ENCODE measurements at places on chromosomes 6 and 20.
A peak's percentile ranks its signal among the peaks of the same experiment; 100 is the strongest.

DNA sequence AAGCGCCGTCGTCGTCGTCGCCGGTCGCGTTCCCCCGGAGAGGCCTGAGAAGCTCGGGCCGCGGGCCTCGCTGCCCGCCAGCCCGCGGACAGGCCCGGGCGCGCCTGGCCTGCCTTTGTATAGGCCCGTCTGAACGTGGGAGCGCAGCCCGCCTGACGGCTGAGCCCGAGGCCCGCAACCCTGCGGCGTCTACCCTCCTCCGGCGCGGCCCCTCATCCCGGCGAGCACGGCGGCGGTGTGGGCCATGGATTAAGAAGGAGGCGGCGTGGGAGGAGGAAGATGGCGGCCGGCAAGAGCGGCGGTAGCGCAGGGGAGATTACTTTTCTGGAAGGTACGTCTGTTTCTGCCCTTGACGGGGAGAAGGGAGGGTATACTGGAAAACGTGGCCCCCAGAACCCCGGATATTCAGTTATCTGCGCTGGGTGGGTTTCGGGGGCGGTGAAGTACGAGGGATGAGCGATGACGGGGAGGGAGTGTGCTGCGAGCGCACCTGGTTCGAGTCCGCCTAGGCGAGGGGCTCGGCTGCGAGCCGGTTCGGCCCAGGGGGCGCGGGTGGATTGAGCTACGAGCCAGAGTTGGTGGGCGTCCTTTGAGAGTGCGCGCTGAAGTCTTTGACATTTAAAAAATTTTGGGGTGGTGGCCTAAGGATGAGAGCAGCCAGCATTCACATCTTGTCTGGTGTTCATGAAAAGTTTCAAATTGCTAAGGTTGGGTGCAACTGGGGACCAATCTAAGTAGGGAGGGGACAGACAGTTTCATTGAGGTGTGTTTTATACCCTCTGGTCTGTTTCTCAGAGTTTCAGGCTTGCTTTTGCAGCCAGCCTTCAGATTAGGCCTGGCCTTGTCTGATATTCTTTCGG lies 796 bp downstream of the SENP6 start:
- DNase-seq = peak; percentile 48

- no peak for DNase-seq
These were observed 53.8 kb upstream of the SUPT3H start for GRCh38 chr6:45431317-45432065.

DNA sequence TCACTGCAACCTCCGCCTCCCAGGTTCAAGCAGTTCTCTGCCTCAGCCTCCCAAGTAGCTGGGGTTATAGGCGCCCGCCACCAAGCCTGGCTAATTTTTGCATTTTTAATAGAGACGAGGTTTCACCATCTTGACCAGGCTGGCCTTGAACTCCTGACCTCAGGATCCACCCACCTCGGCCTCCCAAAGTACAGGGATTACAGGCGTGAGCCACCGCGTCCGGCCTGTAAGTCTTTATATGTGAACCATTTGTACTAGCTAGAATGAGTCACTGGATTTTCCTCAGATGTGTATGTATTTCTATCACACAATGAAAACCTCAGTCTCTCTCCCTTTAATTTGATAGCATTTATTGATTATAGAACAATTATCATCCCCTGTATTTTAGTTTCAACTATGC lies 34.0 kb downstream of the ITCH start:
- DNase-seq = no peak

- peak; percentile 67 for DNase-seq
These were observed 131.6 kb upstream of the TOP1 start for GRCh38 chr20:40896814-40897700.

DNA sequence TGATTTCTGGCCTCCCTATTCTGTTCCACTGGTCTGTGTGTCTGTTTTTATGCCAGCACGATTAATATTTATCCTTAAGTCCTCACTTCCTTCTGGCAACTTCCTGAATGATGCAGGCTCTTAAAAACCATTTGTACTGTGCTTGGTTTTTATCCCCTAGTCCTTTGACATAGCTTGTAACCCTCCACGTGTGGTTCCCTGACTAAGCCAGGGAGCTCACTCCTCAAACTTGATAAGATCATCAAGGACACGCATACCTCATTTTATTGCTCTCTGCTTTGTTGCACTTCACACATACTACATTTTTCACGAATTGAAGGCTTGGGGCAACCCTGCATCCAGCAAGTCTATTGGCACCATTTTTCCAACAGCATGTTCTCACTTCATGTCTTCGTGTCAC lies 166.4 kb upstream of the UST start:
- DNase-seq = no peak

DNA sequence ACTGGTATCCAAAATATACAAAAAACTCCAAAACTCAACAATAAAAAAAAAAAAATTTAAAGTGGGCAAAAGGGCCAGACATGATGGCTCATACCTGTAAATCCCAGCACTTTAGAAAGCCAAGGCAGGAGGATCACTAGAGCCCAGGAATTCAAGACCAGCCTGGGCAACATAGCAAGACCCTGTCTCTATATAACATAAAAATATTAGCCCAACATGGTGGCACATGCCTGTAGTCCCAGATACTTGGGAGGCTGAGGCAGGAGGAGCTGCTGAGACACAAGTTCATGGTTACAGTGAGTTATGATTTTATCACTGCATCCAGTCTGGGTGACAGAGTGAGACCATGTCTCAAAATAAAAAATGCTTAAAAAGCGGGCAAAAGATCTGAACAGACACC lies 121.0 kb upstream of the BEND6 start:
- no peak for DNase-seq

DNA sequence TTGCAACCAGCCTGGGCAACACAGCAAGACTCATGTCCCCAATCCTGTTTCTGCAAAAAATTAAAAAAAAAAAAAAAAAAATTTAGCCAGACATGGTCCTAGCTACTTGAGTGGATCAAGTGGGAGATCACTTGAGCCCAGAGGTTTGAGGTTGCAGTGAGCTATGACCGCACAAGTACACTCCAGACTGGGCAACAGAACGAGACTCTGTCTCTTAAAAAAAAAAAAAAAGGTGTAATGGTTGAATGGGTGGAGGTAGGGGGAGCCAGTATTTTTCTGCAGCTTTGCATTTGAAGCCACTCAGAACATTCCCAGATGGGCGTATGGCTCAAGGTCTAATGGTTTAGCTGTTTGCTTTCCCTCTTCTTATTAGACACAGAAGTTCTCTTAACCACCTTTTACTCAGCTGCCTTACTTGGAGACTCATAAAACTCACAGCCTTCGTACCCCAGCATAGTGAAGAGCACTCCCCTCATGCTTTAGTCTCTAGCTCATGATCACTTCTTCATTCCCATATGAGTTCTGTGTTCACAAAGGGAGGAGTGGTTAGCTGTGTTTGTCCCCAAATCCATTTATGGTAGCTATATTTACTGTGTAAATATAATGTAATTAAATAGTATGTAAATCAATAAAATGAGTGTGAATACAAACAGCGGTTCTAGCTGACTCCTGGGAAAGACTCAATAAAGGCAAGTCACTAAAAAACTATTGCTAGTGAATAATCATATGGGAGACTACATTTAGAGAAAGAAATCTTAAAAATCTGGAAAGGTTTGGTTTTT lies 9.0 kb downstream of the FKBP1A start:
- DNase-seq = no peak

DNA sequence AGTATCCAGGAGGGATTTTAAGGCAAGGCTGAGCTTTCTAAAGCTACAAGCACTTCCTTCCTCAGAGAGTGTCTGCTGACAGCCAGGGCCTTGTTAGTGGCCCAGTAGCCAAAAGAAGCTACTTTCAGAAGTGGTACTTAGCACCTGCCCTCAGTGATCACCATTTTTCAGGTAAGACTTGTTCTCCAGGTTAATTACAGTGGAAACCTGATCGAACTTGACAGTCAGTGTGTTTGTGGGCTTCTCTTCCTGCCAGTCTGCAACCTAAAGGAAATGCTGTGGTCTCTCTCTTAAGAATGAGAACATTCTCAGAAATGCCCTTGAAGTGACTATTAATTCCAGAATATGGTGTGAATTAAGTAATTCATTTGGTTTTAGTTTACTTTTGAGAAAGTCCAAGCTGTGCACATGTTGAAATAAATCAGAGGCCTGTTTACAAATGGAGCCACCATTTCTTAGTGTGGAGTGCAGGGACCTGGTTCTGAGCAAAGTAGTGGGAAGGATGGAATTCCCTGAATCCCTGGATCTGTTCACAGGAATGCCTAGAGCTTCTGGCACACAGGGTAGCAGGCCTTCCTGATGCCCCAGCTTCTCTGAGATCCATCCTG lies 185.3 kb upstream of the AGPAT4 start:
- DNase-seq = peak; percentile 64

GRCh38 chr6:129678463-129678862 lies 31.5 kb downstream of the ARHGAP18 start:
- DNase-seq = no peak

- no peak for DNase-seq
These were observed 72.1 kb downstream of the TRAM2 start for GRCh38 chr6:52504782-52505136.

DNA sequence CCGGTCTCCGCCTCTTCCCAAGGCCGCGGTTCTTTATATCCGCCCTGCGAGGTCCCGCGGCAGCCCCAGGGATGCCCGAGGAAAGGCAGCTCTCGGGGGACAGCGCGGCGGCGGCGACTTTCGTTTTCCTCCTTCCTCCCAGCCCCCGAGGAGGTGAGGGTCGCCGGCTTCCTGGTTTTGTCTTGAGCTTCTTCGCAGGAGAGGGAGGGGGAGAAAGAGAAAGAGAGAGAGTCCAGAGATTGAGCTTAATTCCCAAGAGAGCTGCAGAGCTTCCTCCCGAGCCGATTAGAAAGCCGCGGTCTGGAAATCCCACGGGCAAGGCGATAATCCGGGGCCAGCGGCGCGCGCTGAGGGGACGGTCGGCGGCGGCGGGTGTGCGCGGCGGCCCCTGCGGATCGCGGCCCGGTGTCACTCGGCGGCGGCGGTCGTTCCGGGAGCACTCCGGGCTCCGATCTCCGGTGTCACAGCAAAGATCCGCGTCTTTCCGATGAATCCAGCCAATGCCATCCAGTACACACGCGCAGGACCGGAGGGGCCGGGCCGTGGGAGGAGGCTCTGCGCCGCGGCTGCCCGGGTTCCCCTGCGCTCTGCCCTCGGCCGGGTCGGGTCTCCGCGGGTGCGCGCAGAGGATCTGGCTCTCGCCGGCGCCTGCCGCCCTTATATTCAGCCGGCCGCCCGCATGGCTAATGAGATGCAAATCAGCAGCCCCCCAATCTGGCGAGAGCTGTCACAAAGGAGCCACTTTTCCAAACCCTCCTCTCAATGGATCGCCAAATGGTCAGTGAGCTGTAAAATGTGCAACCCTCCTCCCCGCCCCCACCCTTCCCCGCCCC lies at the start of gene DLL1:
Gene DLL1 (minus strand): TSS at position 783 of the 833 bp plus-strand sequence. CDS start 939 bp downstream, outside the sequence.
- peak; percentile 27 for DNase-seq

GRCh38 chr20:5044075-5044620 lies 42.8 kb upstream of the SLC23A2 start:
- DNase-seq = no peak

- DNase-seq = peak; percentile 35
These were observed 402.0 kb downstream of the MAFB start for GRCh38 chr20:40286975-40287531.

DNA sequence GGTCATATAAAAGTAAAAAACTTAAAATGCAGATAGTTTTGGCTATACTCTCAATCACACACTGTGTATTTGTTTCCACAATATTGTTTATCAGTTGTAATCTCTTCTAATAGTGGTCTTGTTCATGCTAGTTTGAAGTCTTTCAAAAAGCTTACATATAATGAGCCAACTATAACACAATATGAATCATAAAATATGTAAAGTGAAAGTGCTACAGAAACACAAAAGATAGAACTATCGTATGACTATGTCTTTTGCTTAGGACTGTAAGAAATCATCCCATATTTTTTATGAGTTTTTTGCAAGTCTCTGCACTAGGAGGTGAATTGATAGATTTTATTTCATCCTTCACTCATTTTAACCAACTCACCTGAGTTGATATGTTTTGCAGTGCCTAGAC lies 136.0 kb downstream of the MMUT start:
- DNase-seq = no peak

DNA sequence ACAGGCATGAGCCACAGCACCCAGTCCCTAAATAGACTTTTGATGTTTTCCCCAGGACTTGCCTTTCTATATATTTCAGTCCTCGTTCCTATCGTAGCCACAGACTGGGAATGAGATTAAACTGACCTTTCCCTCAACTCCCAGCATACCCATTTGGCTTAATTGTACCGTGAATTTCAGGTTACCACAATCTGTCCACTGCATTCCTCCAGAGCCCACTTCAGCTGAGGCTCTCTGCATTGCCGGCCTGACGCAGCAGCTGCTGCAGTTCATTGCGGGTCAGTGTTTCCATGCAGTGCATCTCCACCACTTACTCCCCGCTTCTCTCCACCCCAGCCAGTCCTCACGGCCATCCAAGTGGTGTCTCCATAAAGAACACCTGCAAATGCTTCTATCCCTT lies 103.1 kb upstream of the RIN2 start:
- DNase-seq = no peak

DNA sequence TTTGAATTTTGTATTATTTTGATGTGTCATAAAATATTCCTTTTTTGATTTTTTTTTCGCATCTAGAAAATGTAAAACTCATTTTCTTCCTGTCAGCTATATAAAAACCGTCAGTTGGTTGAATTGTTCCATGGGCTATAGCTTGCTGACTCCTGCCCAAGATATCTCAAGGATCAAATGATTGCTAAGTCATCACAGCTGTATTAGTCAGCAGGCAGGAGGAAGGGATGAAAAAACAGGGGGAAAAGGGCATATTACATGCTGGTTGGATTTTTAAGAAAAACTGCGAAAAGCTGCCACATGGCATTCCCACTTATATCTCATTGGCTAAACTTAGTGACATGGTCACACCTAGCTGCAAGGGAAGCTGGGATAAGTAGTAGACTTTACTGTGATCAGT lies 569.9 kb downstream of the BCKDHB start:
- DNase-seq = no peak

DNA sequence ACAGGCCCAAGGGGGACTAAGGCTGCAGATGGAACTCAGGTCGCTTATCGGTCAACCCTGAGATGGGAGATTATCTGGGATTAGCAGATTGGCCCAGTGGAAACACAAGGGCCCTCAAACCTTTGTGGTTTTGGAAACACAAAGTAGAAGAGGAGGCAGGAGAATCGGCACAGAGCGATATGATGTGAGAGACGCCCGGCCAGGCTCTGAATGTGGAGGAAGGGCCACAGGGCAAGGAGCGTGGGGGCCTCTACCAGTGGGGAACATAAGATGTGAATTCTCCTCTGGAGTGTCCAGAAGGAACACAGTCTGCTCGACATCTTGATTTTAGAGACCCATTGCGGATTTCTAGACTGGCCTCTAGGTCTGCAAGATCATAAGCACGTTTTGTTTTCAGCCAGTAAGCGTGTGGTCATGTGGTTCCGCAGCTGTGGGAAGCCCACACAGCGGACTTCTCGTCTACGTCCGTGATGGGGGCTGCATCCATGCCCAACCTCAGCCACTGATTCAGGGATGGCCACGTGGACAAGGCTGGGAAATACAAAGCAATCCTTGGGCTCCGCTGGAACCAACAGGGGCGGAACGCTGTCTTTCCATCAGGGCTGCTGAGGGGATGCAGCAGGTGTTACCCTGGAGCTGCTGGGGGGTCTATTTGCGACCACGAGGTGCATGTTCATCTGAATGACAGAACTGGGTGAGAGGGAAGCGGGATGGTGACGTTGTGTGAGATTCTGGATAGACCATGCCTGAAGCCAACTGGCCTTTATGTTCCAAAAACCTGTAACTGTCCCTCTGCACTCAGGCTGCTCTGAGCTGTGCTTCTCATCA lies 127.6 kb upstream of the PMEPA1 start:
- no peak for DNase-seq

GRCh38 chr6:37934276-37934675 lies 114.7 kb downstream of the ZFAND3 start:
- peak; percentile 6 for DNase-seq

Measured in fibroblast of skin of abdomen (primary cell).